ENCODE measurements at places on chromosomes 5 and 9.

DNA sequence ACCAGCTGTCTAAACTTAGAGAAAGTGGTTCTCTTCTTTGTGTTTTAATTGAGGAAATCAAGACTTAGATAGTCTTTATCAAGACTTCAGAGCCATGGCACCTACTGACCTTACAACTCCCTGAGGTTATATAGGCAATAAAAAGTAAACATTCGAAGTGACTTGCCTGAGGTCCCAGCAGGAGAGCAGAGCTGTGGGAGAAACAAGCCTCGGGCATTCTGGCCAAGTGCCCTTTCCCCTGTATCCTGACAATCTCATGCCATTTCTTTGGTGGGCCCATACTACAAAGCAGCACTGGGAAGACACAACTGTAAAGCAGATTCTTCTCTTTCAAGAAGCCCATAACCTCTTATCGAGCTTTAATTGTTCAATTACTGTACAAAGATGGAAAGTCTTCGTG is 23.1 kb downstream of the FREM1 start:
- no peak for DNase-seq

- DNase-seq, result no peak
Measured at GRCh38 chr9:137748311-137748710, 129.3 kb upstream of the CACNA1B start.

- no peak for DNase-seq
Measured at GRCh38 chr9:36006549-36007315, 30.0 kb upstream of the RECK start.

DNA sequence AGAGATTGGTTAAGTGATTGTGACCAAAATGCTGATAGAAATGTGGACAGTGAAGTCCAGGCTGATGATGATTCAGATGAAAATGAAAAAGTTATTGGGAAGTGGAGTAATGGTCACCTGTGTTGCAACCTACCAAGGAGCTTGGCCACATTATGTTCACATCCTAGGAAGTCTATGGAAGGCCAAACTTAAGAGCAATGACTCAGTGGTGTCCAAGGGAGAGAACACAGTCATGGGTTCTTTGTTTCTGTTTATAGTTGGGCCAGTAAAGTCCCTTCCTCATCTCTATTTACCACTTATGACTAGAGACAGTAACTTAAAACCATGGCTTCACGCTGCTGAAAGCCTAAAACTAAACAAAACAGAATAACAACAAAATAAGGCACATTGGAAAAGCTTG is 555.3 kb upstream of the DAB2 start:
- DNase-seq, result no peak

DNA sequence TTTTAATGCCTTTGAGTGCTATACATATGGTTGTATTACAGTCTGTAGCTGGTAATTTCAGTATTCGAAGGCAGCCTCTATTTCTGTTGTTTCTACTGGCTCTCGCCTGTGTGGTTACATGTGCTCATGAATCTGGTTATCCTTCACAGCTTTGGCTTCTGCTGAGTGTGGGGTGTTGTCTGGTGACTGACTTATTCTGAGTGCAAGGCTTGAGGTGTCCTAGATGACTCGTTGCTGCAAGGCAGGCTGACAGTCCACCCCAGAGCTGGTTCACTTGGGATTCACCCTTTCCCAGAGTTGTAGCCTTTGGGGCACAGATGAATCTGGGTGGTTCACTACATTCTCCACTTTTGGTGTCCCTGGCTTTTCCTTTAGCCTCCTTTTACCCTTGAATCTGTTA is 41.4 kb downstream of the PDE8B start:
- no peak for DNase-seq

DNA sequence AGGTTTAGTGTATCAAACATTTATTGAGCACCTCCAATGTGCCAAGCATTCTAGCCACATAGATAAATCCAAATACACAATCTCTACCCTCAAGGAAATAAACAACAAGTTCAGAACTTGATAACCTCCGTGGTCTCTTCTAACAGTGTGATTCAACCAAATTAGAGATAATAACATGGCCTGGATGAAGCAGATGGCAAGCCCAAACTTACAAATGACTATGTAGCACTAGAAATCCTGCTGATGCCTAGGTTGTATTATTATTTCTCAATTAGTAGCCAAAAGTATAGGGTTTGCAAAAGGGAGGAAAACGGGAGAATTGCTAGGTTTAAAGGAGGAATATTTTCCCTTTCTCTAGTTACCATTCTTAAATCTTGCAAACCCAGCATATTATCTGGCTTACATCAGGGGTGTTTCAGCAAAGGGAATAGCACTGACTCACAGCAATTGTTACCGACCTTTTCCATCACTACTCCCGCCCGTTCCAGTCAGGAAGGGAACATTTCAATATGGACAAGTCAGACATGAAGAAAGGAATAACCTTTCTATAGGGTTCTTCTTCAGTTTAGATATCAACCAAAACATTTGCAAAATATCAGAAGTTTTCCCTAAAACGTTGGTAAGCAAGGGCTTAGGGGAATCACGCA is 2.3 kb downstream of the DPYSL3 start:
- no peak for DNase-seq

GRCh38 chr9:137809040-137809576 is 68.5 kb upstream of the CACNA1B start:
- DNase-seq, result no peak

DNA sequence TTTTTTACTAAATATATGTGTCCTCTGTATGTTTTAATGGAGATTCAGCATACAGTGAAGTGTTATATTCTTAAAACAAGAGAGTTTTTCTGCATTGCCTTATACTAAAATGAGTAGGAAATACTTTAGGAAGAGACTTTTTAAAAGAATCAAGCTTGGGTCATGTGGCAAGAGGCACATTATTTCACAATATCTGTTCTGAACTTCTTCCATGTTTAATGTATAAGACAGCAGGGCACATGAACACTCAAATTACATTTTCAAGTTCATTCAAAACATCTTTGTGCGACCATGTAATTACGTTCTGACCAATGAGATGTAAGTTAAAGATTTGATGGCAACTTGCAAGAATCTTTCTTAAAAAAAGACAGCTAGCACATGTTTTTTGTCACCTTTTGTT is 1055.9 kb downstream of the NR2F1-AS1 start:
- no peak for DNase-seq

GRCh38 chr5:30994902-30995301 is 198.6 kb upstream of the CDH6 start:
- DNase-seq, result no peak

DNA sequence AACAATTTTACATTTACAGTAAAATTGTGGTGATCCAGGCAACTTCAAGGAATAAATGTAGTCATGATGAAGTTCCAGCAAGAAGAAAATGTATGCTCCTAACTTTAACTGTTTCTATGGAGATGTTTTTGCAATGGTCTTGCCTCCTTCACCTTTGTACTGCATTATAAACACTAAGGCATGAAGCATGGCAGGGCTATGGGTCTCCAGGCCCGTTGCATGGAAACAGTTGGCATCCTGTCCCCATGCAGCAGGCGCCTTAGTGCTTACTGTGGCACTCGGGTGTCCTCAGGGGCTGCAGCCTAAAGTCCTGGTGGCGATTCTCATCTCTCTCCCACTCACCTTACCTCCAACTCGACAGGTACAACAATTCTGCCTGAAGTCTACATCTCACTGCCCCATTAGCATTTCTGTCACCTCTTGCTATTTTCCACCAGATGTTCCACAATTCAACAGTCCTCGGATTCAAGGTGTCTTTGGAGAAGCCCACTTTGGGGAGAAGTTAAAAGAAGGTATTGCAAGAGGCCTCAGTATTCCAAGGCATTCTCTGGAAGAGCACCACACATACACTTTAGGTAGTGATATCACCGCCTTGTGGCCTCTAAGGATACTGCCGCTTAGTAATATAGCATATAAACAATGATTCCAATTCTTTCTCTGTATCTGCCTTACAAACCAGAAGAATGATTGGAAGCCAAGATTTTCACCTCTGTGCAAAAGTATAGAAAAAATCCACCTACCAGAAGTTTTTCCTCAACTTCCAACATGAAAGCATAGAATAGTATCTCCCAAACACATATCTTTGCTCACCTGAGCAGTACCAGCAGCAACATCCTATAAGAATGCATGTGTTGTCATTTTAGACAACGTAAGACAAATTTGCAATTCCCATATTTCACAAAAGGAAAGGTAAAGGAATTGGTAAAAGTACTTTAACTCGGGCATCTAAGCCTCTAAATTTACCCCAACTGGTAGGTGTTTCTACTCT is 5.1 kb downstream of the LIFR start:
- no peak for DNase-seq

DNA sequence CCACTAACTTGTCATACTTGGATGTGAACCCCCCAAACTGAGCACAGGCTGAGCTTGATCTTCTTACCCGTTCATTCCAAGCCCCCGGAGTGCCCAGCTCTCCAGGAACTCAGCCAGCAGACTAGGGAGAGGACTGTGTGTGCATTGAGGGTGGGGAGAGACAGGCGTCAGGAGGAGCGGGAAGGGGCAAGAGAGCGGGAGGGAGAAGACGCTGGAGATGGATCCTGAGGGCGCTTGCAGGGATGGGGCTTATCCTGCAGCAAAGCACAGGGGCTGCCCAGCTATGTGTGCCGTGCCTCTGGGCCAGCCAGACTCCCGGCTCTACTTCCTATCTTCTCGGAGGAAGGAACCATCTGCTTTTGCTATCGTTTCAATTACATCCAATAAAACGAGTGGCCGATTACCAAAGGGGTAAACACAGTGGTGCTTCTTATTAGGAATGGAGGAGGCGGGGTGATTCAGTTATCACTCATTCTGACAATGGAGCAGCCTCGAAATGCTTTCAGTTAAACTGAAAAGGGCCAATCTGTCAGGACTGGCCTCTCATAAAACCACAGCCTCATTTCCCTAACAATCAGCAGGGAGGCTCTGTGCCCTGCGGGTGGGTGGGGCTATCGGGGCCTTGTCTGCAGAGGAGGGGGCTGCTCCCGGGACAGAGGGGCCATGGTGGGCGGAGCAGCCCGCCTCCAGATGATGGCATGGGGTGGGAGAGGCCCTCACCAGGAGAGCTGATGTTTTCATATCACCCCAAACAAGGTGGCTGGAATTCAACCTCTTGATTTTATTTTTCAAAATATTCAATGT is 168.2 kb downstream of the DAB2IP start:
- peak; percentile 7 for DNase-seq

All from NCI-H2107 (cell line).